ENCODE measurements at places on chromosomes 1 and 21.

- no peak for DNase-seq
Observed at GRCh38 chr1:160161965-160162705, 10.7 kb downstream of the ATP1A4 start.

GRCh38 chr1:115204513-115204912, 115.2 kb upstream of the TSPAN2 start:
- no peak for DNase-seq

GRCh38 chr1:35637401-35637809, 3.9 kb downstream of the PSMB2 start:
- no peak for DNase-seq

DNA sequence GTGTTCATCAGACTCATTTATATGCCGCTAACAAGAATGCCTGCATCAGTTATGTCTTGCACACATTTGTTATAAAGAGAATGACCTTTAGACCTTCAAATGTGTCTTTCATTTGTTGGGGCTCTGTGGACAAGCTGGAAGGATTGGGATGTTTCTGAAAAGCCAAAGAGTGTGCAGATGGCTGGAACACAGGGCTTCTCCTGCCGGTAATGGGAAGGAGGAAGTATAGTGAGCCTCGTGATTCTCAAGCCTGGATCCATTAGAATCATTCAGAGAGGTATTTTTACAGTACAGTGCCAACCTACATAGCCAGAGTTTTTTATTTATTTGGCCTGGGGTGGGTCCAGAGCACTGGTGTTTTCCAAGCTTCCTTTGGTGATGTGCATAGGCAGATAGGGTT, 40.6 kb upstream of the ATP1A1 start:
- no peak for DNase-seq

DNA sequence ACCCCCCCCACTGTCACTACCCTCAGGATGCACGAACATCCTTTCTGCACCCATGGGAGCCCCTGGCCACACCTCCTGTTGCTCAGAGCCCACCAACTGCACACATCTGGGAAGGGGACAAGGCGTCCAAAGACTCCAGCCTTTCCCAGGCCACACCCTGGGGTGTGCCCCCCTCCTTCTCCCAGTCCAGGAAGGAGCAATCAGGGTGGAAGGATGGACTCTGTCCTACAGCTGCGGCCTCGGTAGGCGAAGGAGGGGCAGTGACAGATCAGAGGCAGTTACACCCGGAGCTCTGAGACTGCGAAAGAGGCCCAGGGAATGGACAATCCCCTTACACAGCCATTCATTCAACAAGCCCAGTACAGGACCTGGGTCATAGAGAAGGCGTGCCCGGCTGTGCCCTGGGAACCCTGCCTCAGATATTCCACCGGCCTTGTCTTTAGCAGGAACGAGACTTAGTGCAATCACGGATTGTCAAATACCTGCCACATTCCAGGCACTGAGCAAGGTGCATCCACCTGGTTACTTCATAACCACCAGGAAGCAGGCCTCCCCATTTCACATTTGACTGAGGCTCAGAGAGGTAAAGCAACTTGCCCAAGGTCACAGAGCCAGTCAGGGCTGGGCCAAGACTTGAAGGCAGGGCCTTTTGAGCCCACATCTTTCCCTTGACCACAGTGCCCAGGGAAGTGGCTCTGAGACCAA, 9.4 kb downstream of the HSPG2 start:
- DNase-seq: no peak

GRCh38 chr1:171858696-171859095, 17.4 kb downstream of the DNM3 start:
- DNase-seq: no peak

- DNase-seq: no peak
Observed at GRCh38 chr1:161241682-161242081, 3.7 kb upstream of the NR1I3 start.

DNA sequence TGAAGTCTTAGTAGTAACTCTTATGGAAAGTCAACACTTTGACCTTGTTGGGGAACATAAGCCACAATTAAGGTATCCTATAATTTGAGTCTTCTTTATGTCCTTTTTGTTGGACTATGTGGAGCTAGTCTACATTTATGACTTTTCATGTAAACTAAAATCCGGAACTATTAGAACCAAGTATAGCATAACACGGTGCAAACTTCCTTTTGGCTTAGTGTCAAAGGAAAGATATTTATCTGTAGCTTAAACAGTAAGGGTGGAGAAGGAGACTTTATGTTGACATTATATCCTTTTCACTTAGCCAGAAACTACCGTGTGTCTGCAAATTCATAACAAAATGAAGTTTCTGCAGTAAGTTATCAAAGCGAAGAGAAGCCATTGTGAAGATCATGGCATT, 7.3 kb downstream of the UAP1 start:
- DNase-seq: no peak

GRCh38 chr1:246782120-246782900, 58.1 kb downstream of the SCCPDH start:
- DNase-seq: no peak

GRCh38 chr1:32919811-32920733, 18.9 kb upstream of the TMEM54 start:
- DNase-seq: no peak

DNA sequence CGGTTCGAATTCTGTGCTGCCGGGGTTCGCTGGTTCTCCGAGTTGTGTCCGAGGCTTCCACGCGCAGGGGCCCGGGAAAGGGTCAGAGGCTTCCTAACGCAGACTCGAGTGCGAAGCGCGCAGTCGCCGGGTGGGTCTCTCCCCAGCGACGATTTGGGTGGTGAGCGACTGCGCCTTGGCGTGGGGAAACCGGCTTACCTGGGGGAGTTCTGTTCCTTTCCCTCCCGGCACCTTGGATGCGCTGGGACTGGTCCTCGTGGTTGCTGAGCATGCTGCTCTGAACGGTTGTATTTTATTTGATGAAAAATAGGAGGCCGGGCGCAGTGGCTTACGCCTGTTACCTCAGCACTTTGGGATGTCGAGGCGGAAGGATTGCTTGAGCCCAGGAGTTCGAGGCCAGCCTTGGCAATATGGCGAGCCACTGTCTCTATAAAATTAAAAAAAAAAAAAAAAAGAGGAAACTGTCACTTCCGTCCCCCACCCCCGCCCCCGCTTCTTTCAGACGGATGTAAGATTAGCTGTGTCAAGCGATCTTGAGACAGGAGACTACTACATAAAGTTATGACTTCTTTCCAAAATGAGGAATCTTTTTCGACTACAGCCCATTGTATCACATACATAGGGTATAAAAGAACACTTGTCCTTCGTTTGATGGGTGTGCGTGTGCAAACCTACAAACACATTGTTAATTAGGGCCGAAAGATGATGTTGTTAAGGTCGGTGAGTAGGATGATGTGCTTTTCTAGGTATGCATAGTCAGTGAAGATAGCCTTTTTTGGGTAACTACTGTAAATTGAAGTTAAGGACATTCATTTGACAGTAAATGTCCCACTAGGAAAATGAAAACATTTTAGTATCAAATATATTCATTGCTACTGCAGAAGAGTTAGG, at the start of gene CCDC18:
CCDC18 (plus strand) TSS at position 2 of the 891 bp plus-strand sequence. CDS start 2,638 bp downstream, outside the sequence.
- no peak for DNase-seq

- no peak for DNase-seq
Observed at GRCh38 chr1:241213139-241213538, 143.9 kb downstream of the RGS7 start.

DNA sequence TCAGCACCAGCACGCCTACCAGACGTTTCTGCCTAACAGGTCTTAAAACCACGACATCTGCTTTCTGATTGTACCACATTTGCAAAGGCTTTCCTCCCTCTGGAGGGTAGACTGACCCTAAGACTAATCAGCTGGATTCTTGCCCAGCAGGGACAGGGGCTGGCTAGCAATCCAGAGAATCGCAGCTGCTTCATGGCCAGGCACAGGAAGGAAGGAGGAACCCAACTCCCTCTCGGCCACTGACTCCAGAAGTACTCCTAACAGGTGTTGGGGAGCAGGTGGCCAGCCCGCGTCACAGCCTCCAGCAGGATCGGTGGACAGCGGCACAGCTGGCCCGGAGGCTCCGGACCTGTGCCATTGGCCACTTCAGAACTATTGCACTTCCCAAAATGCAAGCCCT, 180.8 kb downstream of the NPHP4 start:
- DNase-seq: no peak

DNA sequence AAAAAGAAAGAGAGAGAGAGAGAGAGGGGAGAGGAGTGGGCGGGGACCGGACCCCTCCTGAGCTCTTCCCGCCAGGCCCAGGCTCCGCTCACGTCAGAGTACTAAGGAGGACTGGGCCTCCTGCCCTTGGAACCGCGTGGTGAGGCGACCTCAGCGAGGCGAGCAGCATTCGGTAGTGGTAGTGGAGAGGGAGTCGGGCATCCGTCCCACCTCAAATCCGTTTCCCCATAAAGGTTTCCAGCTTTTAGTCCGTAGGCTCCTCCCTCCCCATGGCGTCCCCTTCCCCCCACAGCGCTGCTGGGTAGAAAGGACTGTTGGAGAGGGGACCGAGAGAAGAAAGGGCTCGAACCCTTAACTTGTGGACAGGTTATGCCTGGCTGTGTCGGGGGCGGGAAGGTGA, 124.4 kb upstream of the BARHL2 start:
- DNase-seq: no peak

DNA sequence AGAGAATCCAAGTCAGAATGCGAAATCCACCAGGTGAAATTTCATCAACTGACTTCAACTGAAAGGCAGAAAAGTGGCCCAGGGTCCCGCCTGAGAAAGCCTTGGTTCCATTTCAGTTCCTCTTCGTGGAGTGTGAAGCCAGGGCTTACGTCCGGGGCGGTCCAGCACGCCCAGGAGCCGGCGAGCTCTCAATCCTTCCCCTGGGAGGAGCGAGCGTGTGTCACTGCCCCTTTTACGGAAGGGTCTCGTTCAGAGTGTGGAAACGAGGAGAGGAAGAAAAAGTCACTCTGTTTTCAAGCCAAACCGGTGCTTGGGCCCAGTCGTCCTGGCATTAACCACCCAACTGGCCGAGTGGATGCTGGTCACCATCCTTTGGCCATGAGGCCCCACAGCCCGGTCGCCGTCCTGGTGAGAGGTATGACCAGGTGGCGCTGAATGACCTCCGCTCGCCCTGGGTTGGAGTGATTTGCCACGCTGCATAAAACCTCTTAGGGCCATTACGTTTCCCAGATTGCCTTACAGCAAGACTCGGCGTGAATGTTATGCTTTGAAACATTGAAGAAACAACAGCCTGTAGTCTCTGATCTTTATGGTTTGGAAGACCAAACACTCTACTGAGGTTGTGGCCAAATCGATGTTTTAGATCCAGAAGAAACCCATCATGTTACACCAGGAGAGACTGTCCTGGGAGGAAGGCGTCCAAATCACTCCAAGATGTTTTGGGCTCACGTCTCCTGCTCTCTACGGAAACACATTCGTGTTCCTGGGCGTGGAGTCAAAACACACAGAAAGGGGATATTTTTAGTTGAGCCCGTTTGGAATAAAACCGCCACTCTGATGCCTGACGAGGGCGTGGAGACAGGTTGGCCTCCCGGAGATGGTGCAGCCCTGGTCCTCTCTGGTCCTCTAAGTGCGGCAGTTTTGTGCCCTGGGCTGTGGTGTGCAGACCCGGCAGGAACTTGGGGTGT, 93.6 kb upstream of the ACTRT2 start:
- no peak for DNase-seq

GRCh38 chr1:197917805-197918651, 856 bp downstream of the LHX9 start:
- DNase-seq: no peak

DNA sequence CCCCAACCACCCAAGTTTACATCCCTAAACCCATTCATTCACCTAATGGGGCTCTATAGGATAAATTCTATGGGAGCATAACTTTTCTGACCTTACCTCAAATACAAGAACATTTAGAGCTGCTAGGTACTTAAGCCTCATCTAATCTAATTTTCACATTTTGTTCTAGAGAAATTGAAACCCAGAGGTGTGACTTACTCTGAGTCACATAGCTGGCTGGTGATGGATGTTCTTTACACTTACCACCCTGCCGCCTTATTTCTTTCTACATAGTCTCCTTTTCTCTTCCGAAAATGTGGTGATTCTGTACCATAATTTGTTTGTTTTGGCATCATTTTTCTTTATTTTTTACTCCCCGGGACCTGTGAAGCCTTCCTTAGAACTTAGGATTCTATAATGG, 20.3 kb downstream of the TIPRL start:
- DNase-seq: no peak

GRCh38 chr1:231882333-231882732, 255.7 kb downstream of the DISC1 start:
- no peak for DNase-seq

DNA sequence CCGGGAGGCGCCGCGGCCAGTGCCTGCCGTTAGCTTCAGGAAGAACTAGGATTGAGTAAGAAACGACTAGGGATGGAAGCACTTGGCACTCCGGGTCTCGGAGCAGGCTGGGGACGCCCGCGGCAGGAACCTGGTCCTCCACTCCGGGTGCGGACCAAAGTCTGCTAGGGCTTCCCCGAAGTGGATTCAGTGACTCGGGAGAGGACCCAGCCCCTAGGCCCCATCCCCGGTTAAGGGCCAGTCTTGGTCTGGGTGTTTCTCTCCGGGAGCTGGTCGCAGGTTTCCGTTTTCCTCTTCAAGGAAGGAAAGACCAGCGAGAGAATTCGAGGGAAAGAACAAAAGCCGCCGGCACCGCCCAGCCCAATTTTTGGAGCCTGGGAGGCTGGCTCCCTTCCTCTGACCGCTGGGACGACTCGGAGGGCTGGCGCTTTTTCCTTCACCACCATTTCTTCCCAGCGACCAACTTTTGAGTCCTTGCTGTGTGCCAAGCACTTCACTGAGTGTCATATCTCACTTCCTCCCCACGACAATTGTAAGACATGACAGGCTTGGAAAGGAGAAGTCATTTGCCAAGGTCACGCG, 16.8 kb upstream of the STMN1 start:
- DNase-seq: no peak

DNA sequence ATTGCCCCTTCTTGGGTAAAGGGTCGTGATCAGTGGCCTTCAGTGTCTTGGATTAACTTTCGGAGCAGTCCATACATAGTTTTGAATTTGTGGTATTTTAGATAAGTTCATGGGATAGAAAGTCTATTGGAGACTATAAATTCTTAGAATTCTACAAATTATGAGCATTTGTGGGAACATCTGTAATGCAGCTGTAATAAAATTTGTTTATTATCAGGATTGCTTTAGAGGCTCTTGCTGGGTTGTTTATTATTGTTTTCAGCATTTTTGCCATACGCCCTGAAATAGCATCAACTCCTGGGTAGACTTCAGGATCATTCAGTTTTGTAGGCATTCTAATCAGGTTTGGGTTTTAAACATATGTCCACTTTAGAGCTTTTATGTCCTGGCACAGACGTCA, 16.1 kb downstream of the LAMC1 start:
- DNase-seq: no peak

DNA sequence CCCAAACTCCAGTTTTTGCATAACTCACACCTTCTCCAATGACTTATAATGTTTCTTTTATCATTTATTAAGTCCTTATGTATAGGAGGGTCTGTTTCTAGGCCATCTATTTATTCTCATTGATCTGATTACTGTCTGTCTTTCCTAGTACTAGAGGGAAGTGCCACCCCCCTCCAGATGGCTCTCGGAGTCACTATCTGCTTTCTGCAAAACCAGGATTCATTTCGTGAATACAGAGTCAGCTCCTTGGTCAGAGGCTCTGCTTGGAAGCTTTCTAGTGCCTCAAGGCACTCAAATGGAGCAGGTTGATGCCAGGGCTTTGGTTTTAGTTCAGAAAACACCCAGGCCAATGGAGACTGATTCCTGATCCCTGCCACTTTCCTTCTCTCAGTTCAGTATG, 102.3 kb upstream of the CD34 start:
- DNase-seq: no peak
